Activated CD8-positive, alpha-beta T cell treated with anti-CD3 and anti-CD28 coated beads for 36 hours (primary cell): ENCODE measurements at places on chromosomes 16 and 17.

- no peak overlapping the region for H3K27ac ChIP-seq
- no peak overlapping the region for H3K4me3 ChIP-seq
- no peaks in the 10 kb centered on the region for H3K27me3 ChIP-seq
- no peak for DNase-seq
- H3K36me3 ChIP-seq, result peaks cover 2% of the 10 kb centered on the region
Measured at GRCh38 chr17:57569853-57570252, 175.2 kb downstream of the CCDC182 start.

GRCh38 chr17:6070913-6071511, 833 bp downstream of the WSCD1 start:
- peaks cover 52% of the 10 kb centered on the region for H3K27me3 ChIP-seq
- no peak for DNase-seq
- H3K4me3 ChIP-seq, result no peak overlapping the region
- H3K4me1 ChIP-seq, result peaks cover 13% of the 10 kb centered on the region
- no peaks in the 10 kb centered on the region for H3K36me3 ChIP-seq

- H3K4me1 ChIP-seq, result peaks cover 31% of the 10 kb centered on the region
- no peak overlapping the region for H3K27ac ChIP-seq
- DNase-seq, result peak; percentile 60
- H3K36me3 ChIP-seq, result peaks cover 6% of the 10 kb centered on the region
- H3K27me3 ChIP-seq, result no peaks in the 10 kb centered on the region
Measured at GRCh38 chr17:29929006-29929532, 959 bp downstream of the SSH2 start.

DNA sequence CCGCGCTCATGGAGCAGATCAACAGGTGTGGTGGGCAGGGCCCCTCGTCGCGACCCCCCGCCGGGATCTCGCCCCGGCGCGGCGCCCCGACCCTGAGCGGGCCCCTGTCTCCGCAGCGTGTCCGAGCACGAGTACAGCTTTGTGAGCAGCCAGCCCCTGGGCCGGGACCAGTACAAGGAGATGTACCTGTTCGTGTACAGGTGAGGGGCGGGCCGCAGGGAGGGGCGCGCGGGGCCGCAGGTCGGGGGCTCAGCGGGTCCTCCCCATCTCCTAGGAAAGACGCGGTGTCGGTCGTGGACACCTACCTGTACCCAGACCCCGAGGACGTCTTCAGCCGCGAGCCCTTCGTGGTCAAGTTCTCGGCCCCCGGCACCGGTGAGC, 848 bp downstream of the DNASE1L2 start:
- no peak overlapping the region for H3K27ac ChIP-seq
- no peak for DNase-seq
- H3K36me3 ChIP-seq, result peaks cover 19% of the 10 kb centered on the region
- H3K4me3 ChIP-seq, result no peak overlapping the region

DNA sequence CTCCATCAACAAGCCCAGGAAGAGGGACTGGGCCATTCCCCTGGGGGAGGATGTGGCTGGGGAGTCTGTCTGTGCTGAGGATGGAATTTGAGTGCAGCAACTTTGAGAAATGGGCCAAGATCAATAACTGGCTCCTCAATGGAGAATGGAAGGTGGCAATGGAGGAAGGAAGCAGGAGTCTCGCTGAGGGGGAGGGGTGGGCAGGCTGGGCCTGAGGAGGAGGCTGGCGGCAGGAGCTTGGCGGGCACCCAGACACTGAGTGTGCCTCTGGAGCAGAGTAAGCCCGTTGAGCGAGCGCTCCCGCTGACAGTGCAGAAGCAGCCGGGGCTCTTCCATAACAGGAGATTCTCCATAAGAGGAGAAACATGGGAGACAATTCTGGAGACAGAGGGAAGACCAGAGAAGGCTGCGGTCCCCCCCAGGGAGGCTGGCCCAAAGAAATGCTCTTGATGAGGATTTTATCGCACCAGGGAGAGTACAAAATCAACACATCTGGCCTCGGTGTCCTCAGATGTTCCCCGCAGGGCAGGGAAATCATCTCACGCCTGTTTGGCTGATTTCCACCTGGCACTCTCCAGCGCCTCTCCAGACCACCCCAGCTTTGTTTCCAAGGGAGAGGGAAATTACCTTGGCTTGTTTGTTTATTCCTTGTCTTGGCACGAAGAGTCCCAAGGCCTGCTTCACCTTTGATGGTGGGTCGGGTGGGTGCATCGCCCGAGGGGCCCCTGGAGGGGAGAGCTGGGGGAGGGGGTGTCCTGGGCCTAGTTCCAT, 2.8 kb upstream of the MMP15 start:
- no peak for DNase-seq
- H3K4me3 ChIP-seq, result no peak overlapping the region
- no peaks in the 10 kb centered on the region for H3K36me3 ChIP-seq
- H3K27me3 ChIP-seq, result peaks cover 5% of the 10 kb centered on the region

DNA sequence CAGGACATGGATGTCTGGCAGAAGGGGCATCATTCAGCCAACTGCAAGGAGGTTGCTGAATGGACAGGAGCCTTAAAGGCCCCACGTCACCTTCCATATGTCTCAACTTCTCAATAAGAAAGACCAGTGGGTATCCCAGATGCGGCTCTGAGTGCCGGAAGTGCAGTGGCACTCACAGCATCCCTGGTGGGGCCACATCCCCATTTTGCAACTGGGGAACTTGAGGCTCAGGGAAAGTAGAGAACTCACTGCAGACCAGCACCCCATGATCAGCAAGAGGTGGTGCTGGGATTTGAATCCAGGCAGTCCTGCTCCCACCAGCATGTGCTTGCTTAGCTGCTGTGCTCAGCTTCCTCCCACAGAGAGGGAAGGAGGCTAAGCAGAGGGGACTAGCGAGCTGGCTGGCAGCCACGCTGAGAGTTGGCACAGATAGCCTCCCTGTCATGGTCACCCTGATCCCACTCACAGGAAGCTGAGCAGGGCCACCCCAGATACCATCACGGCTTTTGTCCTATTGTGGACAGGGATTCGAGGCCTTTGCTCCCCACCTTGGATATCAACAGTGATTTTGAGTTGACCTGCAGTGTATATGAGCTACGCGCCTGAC, 294.2 kb upstream of the FOXF1 start:
- H3K27ac ChIP-seq, result no peak overlapping the region
- H3K4me3 ChIP-seq, result no peak overlapping the region
- DNase-seq, result no peak
- H3K27me3 ChIP-seq, result peaks cover 6% of the 10 kb centered on the region

DNA sequence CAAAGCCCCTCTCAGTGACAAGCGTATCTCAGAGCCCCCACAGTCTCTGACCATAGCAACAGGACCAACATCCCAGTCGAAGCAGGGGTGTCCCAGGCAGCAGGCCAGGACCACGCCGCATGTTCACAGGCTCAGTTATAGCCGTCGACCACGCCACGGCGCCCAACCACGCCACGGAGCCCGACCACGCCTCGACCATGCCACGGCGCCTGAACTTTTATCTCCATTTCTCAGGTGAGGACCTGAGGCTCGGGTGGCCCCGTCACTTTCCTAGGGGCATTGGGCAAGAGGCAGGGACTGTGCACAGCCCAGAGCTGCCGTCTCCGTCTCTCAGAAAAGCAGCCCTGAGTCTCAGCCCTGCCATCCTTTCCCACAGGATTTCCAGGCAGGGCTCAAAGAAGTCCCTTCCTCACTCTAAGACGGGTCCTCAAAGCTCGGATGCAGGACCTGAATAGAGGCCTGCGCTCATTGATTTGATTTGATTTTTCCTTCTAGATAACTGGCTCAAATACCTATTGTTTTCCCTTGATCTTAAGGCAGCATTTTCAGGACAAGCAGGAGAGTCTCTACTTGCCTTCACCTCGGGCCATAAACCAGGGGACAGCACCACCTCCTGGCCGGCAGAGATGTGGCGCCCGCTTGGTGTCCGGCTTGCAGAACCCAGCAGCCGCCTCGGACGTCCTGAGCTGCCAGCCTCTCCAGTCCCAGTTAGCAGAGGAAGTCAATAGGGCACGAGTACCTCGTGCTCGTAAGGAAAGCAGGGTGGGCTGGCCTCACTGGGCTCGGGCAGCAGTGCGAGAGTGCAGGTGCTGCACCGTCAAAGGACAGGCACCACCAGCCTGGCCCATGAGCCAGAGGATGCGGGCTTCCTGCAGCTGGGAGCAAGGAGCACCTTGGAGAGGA, 38.8 kb downstream of the C16orf95 start:
- H3K27ac ChIP-seq, result no peak overlapping the region
- no peaks in the 10 kb centered on the region for H3K36me3 ChIP-seq
- H3K4me1 ChIP-seq, result no peaks in the 10 kb centered on the region
- peaks cover 9% of the 10 kb centered on the region for H3K27me3 ChIP-seq
- DNase-seq, result peak; percentile 68
- H3K4me3 ChIP-seq, result no peak overlapping the region

- H3K4me3 ChIP-seq, result no peak overlapping the region
- H3K27me3 ChIP-seq, result no peaks in the 10 kb centered on the region
- DNase-seq, result no peak
- no peaks in the 10 kb centered on the region for H3K4me1 ChIP-seq
- H3K27ac ChIP-seq, result no peak overlapping the region
- H3K36me3 ChIP-seq, result no peaks in the 10 kb centered on the region
Measured at GRCh38 chr16:78882751-78883150, 717.8 kb downstream of the MAF start.

GRCh38 chr17:75548813-75549212, 23.3 kb downstream of the LLGL2 start:
- DNase-seq, result no peak
- H3K27me3 ChIP-seq, result no peaks in the 10 kb centered on the region
- H3K36me3 ChIP-seq, result no peaks in the 10 kb centered on the region
- H3K27ac ChIP-seq, result no peak overlapping the region

GRCh38 chr16:47129755-47130435, 13.8 kb downstream of the NETO2 start:
- DNase-seq, result no peak
- H3K27me3 ChIP-seq, result peaks cover 12% of the 10 kb centered on the region
- H3K4me3 ChIP-seq, result no peak overlapping the region
- H3K27ac ChIP-seq, result no peak overlapping the region
- H3K4me1 ChIP-seq, result peaks cover 5% of the 10 kb centered on the region

DNA sequence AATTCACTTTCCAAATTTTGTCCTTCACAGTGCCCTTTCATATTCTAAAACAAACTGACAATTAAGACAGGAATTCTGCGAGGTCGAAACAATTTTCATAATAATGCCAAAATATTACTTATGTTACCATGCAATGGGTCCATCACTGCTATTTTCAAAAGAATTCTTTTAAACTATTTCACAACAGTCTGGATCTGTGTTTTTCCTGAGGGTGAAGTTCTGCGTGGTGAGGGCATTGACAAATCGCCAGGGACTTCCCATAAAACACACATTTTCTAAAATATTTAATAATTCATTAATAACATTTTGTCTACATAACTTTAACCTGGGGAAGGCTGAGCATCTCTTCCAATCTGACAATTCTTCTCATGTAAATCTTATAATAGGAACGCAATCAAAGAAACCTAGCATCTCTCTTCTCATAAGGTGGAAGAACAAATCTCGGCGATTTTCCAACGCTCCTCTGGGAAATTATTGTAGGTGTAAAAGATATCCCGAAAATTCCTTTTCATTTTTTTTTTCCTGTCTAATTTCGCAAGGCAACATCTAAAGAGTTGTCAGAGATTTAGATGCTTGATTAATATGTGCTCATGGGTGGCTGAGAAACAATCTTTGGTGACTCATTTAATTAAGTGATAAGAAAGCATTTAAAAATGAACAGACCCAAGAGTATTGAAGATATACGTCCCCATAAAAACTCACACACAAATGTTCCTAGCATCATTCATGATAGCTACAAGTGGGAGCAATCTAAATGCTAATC, 41.5 kb downstream of the CALB2 start:
- H3K36me3 ChIP-seq, result no peaks in the 10 kb centered on the region
- H3K4me3 ChIP-seq, result no peak overlapping the region
- H3K4me1 ChIP-seq, result no peaks in the 10 kb centered on the region
- H3K27me3 ChIP-seq, result peaks cover 3% of the 10 kb centered on the region

- DNase-seq, result no peak
- H3K27me3 ChIP-seq, result peaks cover 31% of the 10 kb centered on the region
- H3K4me1 ChIP-seq, result no peaks in the 10 kb centered on the region
- no peaks in the 10 kb centered on the region for H3K36me3 ChIP-seq
- no peak overlapping the region for H3K27ac ChIP-seq
- H3K4me3 ChIP-seq, result no peak overlapping the region
Measured at GRCh38 chr17:5715478-5715877, 131.2 kb upstream of the NLRP1 start.

DNA sequence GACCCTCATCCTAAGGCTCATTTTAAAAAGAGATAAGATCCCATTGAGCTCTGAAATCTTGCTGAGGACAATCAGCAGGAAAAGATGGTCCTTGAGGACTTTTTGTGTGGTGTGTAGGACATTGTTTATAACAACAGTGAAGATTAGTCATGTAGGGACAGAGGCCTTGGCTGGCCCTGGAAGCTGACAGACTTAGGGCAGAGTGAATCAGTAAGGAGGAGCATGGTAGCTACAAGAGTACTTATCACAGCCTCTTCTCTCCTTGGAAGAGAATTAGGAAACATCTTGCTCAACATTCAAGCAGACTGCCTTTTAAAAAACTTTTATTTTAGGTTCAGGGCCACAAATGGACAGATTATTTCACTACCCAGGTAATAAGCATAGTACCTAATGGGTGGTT, 665.9 kb upstream of the SALL1 start:
- H3K4me3 ChIP-seq, result no peak overlapping the region
- no peak overlapping the region for H3K27ac ChIP-seq
- no peaks in the 10 kb centered on the region for H3K36me3 ChIP-seq

DNA sequence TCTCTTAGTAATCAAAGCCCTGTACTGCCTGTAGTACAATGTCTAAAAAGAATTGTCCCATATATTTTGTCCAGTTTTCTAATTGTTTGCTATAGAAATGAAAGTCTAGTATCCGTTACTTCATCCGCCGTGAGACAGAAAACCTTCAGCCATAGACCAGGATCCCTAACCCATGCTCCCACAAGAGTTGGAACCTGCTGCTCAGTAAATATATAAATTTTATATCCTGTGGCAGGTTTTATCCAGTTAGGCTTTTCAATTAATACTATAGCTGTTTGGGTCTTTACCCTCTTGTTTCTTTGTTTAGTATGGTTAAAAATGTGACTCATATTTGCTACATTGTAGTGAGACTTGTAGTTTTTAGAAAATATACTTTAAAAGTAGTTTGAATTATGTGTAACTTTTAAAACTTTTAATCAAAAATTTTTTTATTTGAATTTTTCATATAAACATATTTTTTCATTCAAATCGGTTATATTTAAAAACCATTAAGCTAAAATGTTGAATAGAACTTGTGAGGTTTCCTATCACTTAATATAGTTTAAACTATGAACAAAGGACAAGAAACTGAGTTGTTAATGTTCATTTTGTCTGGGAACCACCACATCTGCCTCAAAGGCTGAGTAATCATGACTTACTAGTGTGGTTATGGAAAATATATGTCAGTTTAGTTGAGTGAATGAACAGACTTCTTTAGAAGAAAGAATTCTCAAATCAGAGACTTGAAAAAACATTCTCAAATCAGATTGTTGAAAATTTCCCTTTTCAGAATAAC, 54.8 kb downstream of the VMP1 start:
- H3K27me3 ChIP-seq, result no peaks in the 10 kb centered on the region
- H3K27ac ChIP-seq, result peak overlapping the region; percentile 97
- peak overlapping the region; percentile 54 for H3K4me3 ChIP-seq
- H3K4me1 ChIP-seq, result peaks cover 68% of the 10 kb centered on the region
- peak; percentile 47 for DNase-seq

DNA sequence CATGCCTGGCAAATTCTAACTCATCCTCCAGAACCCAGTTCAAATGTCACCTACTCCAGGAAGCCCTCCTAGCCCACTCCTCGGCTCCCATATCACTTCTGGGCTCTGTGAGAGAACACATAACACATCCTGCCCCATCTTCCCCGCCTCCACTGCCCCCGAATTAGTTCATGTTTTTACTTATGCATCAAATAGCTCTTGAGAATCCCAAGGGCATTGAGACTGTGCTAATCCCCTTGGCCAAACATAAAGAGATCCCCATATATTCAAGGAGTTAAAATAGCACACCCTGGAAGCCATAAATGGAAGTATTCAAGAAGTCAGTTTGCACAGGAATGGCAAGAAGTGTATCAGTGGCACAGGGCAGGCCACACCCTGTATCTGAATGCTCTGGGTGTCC, 2.0 kb upstream of the CREBBP start:
- DNase-seq, result no peak
- peaks cover 2% of the 10 kb centered on the region for H3K27me3 ChIP-seq
- H3K4me1 ChIP-seq, result peaks cover 18% of the 10 kb centered on the region
